ENCODE measurements at places on chromosomes 7 and 10. TPM values are rescaled to one million over a fixed set of nuclear protein-coding genes. Genes with fewer than 3 reads are reported as not detected.

The TMEM178B gene
- not detected for total RNA-seq

The PRLHR gene
- not detected for total RNA-seq

The CADPS2 gene
- total RNA-seq = 22.6 TPM

The PLAU gene
- 34.9 TPM for total RNA-seq

The TPK1 gene
- 9.3 TPM for total RNA-seq

The CYP3A5 gene
- total RNA-seq = not detected

The RAB18 gene
- 108 TPM for total RNA-seq

The FAM13C gene
- not detected for total RNA-seq

The SH2D4B gene
- total RNA-seq = not detected

The TAF5 gene
- total RNA-seq = 5.8 TPM

The KCNH2 gene
- total RNA-seq = not detected

The FEZF1 gene
- total RNA-seq = not detected

The CYP26A1 gene
- 2.1 TPM for total RNA-seq

The PARD3 gene
- total RNA-seq = 20.2 TPM

The TMEM243 gene
- 26.9 TPM for total RNA-seq

The MAGI2 gene
- 5.8 TPM for total RNA-seq

The GPR158 gene
- total RNA-seq = not detected

The AGR3 gene
- total RNA-seq = not detected

The EGFR gene
- 4.1 TPM for total RNA-seq

The WNT2 gene
- not detected for total RNA-seq

The KCNMA1 gene
- 0.82 TPM for total RNA-seq

The CXCL12 gene
- 1.4 TPM for total RNA-seq

The LRRC18 gene
- total RNA-seq = not detected

The AKR1C4 gene
- not detected for total RNA-seq

The NME8 gene
- not detected for total RNA-seq

The MSMB gene
- total RNA-seq = not detected

The VENTX gene
- total RNA-seq = not detected

The MOGAT3 gene
- total RNA-seq = not detected

The SPDYE9 gene
- not detected for total RNA-seq

The CCDC172 gene
- total RNA-seq = not detected

Measured in endothelial cell of umbilical vein (primary cell).